ENCODE measurements at places on chromosomes 4 and X. TPM values are rescaled to one million over a fixed set of nuclear protein-coding genes. Genes with fewer than 3 reads are reported as not detected.

GRCh38 chrX:106917830-106918500 lies 2.2 kb upstream of the CLDN2 start:
- H3K4me3 ChIP-seq = no peak overlapping the region
- DNase-seq = peak; percentile 80
- no peaks in the 10 kb centered on the region for H3K27me3 ChIP-seq
- no peak overlapping the region for H3K27ac ChIP-seq

GRCh38 chrX:122203399-122203798 lies 980.7 kb upstream of the GRIA3 start:
- no peaks in the 10 kb centered on the region for H3K4me1 ChIP-seq
- no peak for DNase-seq
- no peaks in the 10 kb centered on the region for H3K36me3 ChIP-seq
- no peak overlapping the region for H3K27ac ChIP-seq
- H3K4me3 ChIP-seq = no peak overlapping the region

GRCh38 chr4:99625369-99625768 lies 32.3 kb downstream of the C4orf54 start:
- H3K36me3 ChIP-seq = no peaks in the 10 kb centered on the region
- peak overlapping the region; percentile 1 for H3K27ac ChIP-seq
- no peak for DNase-seq
- H3K27me3 ChIP-seq = no peaks in the 10 kb centered on the region
- H3K4me3 ChIP-seq = no peak overlapping the region
- peaks cover 8% of the 10 kb centered on the region for H3K4me1 ChIP-seq

- H3K27me3 ChIP-seq = no peaks in the 10 kb centered on the region
- H3K4me1 ChIP-seq = no peaks in the 10 kb centered on the region
- H3K27ac ChIP-seq = no peak overlapping the region
Observed at GRCh38 chr4:109864134-109864533, 16.2 kb downstream of the LRIT3 start.

DNA sequence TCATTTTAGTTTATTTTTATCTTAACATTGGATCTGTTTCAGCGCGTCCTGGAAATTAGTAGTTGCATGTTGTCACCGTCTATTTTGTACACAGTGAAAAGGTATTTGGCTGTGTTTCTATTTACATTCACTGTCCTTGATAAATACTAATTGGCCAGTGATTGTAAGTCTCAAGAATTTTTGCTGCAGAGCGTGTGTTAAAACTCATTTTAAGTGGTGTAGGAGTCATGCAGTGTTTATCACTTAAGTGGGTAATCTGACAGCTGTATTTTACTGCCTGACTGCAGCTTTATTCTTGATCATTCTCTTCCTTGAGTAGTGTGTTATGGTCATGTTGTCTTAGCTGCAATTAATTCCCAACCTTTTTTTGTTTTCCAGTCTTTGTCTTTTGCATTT lies 9.8 kb downstream of the GUCY1A1 start:
- no peaks in the 10 kb centered on the region for H3K27me3 ChIP-seq
- no peak overlapping the region for H3K4me3 ChIP-seq
- peak overlapping the region; percentile 99 for H3K27ac ChIP-seq
- no peaks in the 10 kb centered on the region for H3K36me3 ChIP-seq
- DNase-seq = no peak

DNA sequence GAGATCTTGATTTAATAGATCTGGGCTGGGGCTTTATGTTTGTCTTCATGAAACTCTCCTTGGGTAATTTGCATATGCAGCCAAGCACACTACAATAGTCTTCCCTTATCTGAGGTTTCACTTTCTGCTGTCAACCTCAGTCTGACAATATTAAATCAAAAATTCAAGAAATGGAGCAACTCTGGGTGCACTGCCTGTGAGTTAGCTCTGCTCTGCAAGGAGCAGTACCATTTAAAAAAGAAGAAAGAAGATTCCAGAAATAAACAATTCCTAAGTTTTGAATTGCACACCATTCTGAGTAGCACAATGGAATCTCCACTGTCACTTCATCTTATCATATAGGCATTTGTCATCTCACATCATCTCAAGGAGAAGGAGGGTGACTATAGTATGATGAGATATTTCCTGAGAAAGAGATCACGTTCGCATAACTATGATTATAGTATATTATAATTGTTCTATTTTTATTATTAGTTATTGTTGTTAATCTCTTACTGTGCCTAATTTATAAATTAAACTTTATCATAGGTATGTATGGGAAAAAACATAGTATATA lies 9.4 kb downstream of the FNIP2 start:
- H3K27me3 ChIP-seq = no peaks in the 10 kb centered on the region
- DNase-seq = no peak
- H3K27ac ChIP-seq = peak overlapping the region; percentile 58
- no peak overlapping the region for H3K4me3 ChIP-seq

DNA sequence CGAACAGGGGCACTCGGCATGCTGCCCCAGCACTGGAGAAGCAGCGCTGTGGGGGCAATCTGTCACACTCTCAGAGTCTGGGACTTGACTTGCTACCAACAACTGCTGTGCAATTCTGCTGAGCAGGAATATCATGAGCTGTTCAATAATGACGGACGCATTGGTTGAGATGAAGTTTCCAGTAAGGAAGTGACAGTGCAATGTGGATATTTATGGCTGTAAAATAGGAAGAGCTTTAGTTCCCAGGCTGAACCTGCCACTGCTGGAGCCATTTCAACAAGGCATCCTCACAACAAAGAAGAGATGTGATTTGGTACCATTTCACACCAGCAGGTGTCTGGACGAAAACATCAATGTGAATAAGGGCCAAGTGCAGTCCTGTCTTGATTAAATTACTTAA lies 24.2 kb downstream of the CHST7 start:
- no peak for DNase-seq
- H3K27ac ChIP-seq = no peak overlapping the region
- H3K4me1 ChIP-seq = no peaks in the 10 kb centered on the region
- H3K4me3 ChIP-seq = no peak overlapping the region
- no peaks in the 10 kb centered on the region for H3K36me3 ChIP-seq

- H3K4me1 ChIP-seq = peaks cover 4% of the 10 kb centered on the region
- peaks cover 4% of the 10 kb centered on the region for H3K27me3 ChIP-seq
- H3K36me3 ChIP-seq = no peaks in the 10 kb centered on the region
- H3K27ac ChIP-seq = no peak overlapping the region
Observed at GRCh38 chr4:53942712-53943111, 121.7 kb downstream of the CHIC2 start.

DNA sequence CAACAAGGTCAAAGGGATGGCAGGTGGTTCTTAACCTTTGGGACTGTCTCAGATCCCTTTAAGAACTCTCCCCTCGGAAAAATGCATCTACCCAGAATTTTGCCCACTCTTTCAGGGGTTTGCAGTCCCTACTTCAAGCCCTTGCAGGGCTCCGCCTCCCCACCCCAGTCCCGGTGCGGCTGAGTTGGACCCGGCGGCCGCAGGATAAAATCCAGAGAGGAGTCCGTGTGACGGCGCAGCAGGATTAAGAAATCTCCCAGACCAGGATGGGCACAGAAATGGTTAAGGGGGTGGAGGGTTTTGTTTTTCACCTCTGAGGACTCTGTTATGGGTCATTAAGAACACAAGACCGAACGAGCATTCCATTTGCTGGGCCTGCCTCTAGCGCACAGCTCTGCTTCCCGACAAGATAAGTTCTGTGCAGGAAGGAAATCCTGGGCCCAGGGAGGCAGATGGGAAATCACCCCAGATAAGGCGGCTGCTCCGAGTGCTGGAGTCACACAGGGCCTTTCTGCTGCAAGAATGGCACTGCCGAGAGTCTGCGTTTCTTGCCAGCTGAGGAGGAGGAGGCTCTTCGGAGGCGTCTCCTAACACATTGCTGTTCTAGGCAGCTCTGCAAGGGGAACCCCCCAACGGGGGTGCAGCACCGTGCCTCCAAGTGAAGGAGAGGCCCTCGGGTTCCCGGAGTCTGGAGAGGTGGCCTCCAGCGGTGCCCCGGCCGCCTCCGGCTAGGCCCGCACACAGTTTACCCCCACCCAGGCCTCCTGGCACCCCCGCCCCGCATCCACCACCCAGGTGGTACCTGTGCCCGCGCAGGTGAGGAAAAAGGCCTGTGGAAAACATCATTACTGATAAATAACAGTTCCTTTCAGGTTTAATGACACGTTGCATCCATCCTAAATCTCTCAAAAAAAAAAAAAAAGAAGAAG lies 277.6 kb downstream of the BCOR start:
- H3K36me3 ChIP-seq = no peaks in the 10 kb centered on the region
- H3K4me1 ChIP-seq = peaks cover 7% of the 10 kb centered on the region
- H3K27me3 ChIP-seq = no peaks in the 10 kb centered on the region
- no peak overlapping the region for H3K27ac ChIP-seq
- peak overlapping the region; percentile 41 for H3K4me3 ChIP-seq

- no peaks in the 10 kb centered on the region for H3K27me3 ChIP-seq
- H3K4me3 ChIP-seq = peak overlapping the region; percentile 68
- no peaks in the 10 kb centered on the region for H3K4me1 ChIP-seq
- DNase-seq = no peak
Observed at GRCh38 chrX:19886375-19886774, 1.0 kb downstream of the SH3KBP1 start.

DNA sequence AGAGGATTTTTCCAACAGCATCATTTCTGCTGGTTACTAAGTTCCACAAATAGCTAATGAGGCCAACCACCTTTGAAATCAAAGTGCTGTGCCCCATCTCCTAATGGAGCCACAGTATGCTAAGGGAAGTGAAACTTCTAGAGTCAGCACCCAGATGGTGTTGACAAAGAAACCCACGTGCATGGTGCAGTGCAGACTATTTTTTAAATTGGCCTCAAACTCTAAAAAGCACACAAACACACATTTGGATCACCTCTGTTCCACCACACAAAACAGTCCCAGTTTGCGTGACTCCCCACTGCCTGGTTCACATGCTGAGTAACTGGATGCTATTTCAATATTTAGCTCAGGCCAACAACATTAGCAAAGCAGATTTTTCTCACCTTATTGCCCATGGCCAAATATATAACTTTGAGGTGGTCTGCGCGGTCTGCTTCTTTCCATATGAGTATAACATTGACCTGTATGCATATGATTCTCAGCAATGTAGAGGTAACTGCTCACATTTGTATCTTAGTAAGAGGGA lies 69.9 kb downstream of the AMELX start:
- no peak overlapping the region for H3K4me3 ChIP-seq
- DNase-seq = no peak
- no peaks in the 10 kb centered on the region for H3K36me3 ChIP-seq
- H3K27ac ChIP-seq = no peak overlapping the region

DNA sequence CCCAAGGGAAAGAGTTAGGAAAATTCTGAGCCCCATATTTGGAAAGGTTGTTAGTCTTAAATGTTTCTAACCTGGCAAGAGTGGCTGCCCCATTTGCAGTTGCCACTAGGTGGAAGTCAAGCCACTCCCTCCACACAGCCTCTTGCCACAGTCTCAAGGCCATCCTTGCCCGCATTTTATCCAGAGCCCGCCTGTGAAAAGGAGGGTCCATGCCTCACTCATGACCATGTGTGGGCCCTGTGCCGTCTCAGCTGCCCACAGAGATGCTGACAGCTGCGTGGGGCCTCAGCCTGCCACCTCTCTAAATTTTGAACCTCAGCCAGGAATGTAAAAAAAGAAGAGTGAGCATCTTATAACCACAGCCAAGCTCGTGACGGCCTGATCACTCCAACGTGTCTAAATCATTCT lies 201.5 kb upstream of the FAM241A start:
- no peaks in the 10 kb centered on the region for H3K36me3 ChIP-seq
- peak; percentile 31 for DNase-seq
- no peaks in the 10 kb centered on the region for H3K27me3 ChIP-seq
- peaks cover 16% of the 10 kb centered on the region for H3K4me1 ChIP-seq

DNA sequence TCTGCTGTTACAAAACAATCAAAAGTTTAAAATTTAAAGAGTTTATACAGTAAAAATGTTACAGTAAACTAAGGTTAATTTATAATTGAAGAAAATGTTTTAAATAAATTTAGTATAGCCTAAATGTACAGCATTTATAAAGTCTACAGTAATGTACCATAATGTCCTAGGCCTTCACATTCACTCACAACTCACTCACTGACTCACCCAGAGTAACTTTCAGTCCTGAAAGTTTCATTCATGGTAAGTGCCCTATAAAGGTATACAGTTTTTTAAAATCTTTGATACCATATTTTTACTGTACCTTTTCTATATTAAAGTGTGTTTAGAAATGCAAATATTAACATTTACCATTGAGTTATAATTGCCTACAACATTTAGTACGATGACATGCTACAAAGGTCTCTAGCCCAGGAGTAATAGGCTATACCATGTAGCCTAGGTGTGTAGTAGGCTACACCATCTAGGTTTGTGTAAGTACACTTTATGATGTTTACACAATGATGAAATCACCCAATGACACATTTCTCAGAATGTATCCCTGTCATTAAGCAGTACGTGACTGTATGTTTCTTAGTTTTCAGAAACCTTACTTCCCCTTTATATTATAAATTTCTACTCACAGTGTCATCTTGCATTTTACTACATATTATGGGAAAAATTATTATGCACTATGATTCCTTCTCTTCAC lies 320.8 kb downstream of the ADAM29 start:
- no peaks in the 10 kb centered on the region for H3K4me1 ChIP-seq
- H3K27me3 ChIP-seq = no peaks in the 10 kb centered on the region
- H3K36me3 ChIP-seq = no peaks in the 10 kb centered on the region
- H3K27ac ChIP-seq = no peak overlapping the region
- no peak for DNase-seq
- H3K4me3 ChIP-seq = no peak overlapping the region

DNA sequence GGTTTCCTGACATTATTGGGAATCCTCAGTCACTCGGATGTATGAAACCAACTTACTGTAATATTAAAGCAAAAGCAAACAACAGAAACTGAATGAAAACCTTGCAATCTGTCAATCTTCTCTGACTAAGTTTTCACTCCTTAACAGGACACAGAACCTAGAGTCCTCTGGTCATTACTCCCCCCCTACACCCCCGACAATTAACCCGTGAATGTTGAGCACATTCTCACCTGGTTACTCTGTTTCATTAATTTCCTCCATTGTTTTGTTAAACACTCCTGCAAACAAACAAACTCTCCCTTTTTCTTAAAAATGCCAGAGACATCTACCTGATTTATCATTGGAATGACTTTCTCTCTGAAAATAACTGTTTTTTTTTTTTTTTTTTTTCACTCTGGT lies 469.0 kb upstream of the PRKX start:
- no peaks in the 10 kb centered on the region for H3K4me1 ChIP-seq
- DNase-seq = no peak

- no peak overlapping the region for H3K27ac ChIP-seq
- H3K36me3 ChIP-seq = no peaks in the 10 kb centered on the region
- no peaks in the 10 kb centered on the region for H3K4me1 ChIP-seq
- H3K4me3 ChIP-seq = no peak overlapping the region
- H3K27me3 ChIP-seq = peaks cover 15% of the 10 kb centered on the region
- no peak for DNase-seq
Observed at GRCh38 chr4:156437666-156438065, 484.0 kb upstream of the CTSO start.

- no peak for DNase-seq
- no peaks in the 10 kb centered on the region for H3K27me3 ChIP-seq
- H3K4me3 ChIP-seq = no peak overlapping the region
- no peaks in the 10 kb centered on the region for H3K4me1 ChIP-seq
- no peaks in the 10 kb centered on the region for H3K36me3 ChIP-seq
- no peak overlapping the region for H3K27ac ChIP-seq
Observed at GRCh38 chr4:107896646-107897045, 34.7 kb upstream of the CYP2U1 start.

GRCh38 chr4:101451086-101451485 lies 103.8 kb upstream of the PPP3CA start:
- H3K4me1 ChIP-seq = no peaks in the 10 kb centered on the region
- no peak overlapping the region for H3K4me3 ChIP-seq
- no peaks in the 10 kb centered on the region for H3K27me3 ChIP-seq
- H3K36me3 ChIP-seq = no peaks in the 10 kb centered on the region
- no peak for DNase-seq

Gene SNX25
- 21.7 TPM for polyA plus RNA-seq

Gene CXCL3
- not detected for polyA plus RNA-seq

Gene TBC1D8B
- 3.0 TPM for polyA plus RNA-seq

Gene MYOZ2
- 45.1 TPM for polyA plus RNA-seq

Gene GRK4
- polyA plus RNA-seq = 10.0 TPM

Gene CT45A1
- polyA plus RNA-seq = not detected

Gene L1CAM
- 1.4 TPM for polyA plus RNA-seq

Gene MAMLD1
- 0.87 TPM for polyA plus RNA-seq

Gene GNRHR
- not detected for polyA plus RNA-seq
